HFFc6 (cell line): ENCODE measurements at places on chromosomes 2 and 18.
A peak's percentile ranks its signal among the peaks of the same experiment; 100 is the strongest.

DNA sequence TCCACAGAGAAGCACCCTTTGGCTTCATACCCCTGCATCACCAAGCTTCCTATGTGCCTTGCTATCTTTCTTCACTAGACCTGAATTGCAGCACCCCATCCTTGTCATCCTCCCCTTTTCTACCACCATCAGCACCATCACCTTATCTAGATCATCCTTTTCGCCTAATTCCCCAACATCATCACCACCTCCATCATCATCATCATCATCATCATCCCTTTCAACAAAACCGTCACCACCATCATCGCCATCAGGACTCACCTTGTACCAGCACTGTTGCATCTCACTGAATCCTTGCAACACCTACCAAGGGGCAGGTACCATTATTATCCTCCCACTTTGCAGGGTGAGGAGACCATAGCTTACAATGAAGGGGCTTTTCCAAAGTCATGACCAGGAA is 10.8 kb upstream of the ECEL1 start:
- DNase-seq: no peak

DNA sequence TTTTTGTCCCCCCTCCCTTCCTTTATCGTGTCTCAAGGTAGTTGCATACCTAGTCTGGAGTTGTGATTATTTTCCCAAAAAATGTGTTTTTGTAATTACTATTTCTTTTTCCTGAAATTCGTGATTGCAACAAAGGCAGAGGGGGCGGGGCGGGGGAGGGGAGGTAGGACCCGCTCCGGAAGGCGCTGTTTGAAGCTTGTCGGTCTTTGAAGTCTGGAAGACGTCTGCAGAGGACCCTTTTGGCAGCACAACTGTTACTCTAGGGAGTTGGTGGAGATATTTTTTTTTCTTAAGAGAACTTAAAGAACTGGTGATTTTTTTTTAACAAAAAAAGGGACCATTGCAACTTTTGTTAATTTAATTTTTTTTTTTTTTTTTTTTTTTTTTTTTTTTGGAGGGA is 2.1 kb downstream of the SOX11 start:
- no peak for DNase-seq

DNA sequence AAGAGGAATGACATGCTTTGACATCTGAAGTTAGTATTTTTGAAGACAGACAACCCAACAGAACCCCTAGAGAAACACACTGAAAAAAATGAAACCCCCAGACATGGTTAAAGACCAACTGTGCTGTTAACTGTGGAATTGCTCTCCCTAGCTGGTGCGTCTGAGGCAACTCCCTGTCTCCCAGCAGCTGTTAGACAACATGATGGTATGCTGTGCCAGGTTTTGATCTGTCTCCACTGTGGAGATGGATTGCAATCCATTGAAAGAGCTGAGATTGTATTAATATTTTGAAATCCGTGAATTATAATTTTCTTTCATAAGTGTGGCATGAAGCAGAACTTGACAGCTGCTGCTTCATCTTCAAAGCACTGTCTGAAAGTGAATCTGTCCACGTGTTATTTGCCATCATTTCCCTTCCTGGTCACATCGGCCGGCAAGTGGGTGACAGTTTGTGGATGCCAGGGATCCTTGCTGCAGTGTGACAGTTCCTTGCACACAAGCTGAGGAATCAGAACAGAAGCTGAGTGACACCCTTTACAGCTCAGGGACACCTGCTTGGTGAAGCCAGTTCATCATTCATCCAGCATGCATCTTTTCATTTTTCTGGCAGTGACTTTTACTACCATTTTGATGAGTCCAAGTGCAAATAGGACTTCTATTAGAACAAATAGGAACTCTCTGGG is 58.2 kb upstream of the ACSL3 start:
- DNase-seq: no peak

DNA sequence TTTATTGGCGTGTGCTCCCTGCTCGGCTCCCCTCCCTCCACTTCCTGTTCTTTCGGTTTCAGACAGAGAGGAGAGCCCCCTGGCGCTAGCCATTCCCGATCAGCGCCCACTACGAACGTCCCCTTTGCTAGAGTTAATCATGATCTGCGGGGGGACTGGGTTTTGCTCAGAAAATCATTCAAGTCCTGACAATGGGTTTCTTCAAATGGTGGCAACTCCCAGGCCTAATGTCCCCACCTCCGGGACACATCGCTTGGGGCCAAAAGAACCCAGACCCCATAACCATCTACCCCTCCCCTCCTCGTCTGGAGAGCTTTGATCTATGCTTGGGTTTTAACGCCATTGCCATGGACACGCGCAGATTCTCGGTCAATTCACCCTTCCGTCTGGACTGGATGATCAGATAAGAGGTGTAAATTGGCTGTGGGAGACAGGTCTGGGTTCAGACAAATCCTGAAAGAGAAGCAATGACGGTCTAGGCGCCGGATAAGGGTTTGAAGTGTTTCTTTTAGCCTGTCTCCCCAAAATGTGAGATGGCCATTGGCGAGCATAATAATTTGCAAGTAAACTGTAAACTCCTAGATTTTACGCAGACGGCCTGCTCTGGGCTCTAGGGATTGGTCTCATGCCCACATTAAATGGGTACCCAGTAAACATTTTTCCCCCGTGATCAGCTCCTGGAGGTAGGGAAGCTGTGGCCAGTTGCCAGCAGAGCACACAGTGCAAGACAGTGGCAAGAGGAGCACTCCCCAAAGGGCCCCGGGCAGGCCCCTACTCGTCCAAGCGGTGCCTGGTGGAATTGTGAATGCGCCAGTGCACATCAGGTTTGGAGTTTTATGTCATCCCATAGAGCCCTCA is 4.7 kb downstream of the NRP2 start:
- no peak for DNase-seq

GRCh38 chr2:142130111-142131009 is 456 bp downstream of the LRP1B start:
- no peak for DNase-seq

GRCh38 chr2:98601532-98602132 is 6.7 kb downstream of the COA5 start:
- peak; percentile 32 for DNase-seq

- DNase-seq: peak; percentile 66
Measured at GRCh38 chr18:23837591-23837990, 148.3 kb downstream of the LAMA3 start.

DNA sequence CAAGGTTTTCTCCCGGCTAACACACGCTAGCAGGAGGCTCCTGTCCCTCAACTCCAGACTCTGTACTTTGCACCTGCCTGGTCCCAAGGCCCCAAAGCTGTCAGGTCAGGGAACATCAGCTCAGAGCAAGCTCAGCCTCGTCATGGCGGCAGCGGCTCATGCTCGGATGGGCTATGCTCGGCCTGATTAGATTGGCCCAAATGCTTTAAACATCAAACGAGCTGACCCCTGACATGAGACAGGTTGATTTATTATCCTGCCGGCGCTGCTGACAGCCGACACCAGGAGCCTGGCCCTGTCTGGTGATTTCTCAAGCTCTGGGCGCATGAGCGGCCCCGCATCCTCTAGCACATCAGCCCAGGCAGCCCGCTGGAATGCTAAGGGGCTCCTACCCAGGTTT is 436.4 kb downstream of the EIPR1 start:
- DNase-seq: no peak

- DNase-seq: no peak
Measured at GRCh38 chr2:182619276-182619675, 96.8 kb upstream of the DNAJC10 start.

DNA sequence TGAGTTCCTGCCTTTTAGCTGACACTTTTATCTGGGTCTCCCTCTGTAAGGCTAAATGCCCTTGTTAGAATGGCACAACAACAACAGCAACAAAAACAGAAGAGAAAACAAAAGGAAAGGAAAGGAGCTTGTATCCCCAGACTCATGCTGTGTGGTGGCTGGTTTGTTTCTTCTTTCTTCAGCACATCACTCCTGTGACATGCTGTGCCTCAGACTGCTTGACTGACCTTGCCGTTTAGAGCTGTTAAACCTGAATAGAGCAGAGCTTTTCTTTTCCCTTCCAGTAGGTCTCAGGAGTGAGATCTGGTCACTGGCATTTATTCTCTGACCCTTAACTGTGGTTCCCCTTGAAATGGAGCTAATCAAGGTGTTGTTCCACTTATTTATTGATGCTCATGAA is 18.9 kb downstream of the GALNT13 start:
- no peak for DNase-seq

DNA sequence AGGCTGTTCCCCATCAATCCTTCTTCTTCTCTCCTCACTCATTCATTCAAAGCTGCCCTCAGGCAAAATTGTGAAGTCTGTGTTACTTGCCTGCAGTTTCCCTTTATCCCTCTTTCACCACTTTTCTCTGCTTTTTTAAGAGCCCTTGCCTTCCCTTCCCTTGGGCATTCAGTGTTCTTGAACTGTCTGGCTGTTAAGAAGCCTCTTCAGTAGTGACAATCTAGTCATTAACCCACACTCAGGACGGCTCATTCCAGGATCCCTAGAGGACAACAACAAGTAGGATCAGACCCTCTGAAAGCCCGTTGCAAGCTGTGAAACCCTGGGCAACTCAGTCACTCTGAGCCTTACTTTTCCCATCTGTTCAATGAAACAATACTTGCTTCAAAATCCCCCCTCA is 615.7 kb downstream of the EPHA4 start:
- no peak for DNase-seq

DNA sequence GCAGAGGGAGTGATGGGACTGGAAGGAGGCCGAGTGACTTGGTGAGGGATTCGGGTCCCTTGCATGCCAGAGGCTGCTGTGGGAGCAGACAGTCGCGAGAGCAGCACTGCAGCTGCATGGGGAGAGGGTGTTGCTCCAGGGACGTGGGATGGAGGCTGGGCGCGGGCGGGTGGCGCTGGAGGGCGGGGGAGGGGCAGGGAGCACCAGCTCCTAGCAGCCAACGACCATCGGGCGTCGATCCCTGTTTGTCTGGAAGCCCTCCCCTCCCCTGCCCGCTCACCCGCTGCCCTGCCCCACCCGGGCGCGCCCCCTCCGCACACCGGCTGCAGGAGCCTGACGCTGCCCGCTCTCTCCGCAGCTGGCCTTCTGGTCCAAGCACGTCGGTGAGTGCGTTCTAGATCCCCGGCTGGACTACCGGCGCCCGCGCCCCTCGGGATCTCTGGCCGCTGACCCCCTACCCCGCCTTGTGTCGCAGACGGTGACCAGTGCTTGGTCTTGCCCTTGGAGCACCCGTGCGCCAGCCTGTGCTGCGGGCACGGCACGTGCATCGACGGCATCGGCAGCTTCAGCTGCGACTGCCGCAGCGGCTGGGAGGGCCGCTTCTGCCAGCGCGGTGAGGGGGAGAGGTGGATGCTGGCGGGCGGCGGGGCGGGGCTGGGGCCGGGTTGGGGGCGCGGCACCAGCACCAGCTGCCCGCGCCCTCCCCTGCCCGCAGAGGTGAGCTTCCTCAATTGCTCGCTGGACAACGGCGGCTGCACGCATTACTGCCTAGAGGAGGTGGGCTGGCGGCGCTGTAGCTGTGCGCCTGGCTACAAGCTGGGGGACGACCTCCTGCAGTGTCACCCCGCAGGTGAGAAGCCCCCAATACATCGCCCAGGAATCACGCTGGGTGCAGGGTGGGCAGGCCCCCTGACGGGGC is 4.6 kb downstream of the PROC start:
- no peak for DNase-seq

DNA sequence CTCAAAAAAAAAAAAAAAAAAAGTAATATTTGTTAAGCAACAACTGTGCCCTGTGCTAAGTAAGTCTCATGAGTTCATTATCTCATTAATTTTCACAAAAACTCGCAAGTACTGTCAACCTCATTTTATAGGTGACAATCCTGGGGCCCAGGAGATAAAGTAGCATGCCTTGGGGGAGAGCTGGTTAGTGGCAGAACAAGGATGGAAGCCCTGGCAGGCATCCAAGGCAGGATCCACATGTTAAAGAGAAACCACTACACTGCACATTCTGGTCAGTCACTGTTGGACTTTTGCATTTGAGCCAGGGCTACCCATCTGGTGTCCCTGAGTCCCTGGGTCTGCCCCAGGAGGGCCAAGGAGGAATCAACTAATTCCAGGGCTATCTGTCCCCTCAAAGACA is 54.6 kb downstream of the ZFP36L2 start:
- peak; percentile 20 for DNase-seq

GRCh38 chr2:183037074-183037552 is 1.1 kb downstream of the NCKAP1 start:
- DNase-seq: peak; percentile 18

- no peak for DNase-seq
Measured at GRCh38 chr2:144234542-144234871, 285.4 kb downstream of the ZEB2 start.

- DNase-seq: no peak
Measured at GRCh38 chr2:157319795-157320194, 5.8 kb downstream of the ERMN start.

- peak; percentile 67 for DNase-seq
Measured at GRCh38 chr2:111072220-111072871, 48.4 kb upstream of the BCL2L11 start.

GRCh38 chr2:46196871-46197462 is 100.2 kb upstream of the EPAS1 start:
- no peak for DNase-seq

- DNase-seq: no peak
Measured at GRCh38 chr18:22143347-22144340, 25.7 kb upstream of the GATA6 start.

GRCh38 chr2:162746310-162746709 is 92.3 kb downstream of the KCNH7 start:
- DNase-seq: no peak

DNA sequence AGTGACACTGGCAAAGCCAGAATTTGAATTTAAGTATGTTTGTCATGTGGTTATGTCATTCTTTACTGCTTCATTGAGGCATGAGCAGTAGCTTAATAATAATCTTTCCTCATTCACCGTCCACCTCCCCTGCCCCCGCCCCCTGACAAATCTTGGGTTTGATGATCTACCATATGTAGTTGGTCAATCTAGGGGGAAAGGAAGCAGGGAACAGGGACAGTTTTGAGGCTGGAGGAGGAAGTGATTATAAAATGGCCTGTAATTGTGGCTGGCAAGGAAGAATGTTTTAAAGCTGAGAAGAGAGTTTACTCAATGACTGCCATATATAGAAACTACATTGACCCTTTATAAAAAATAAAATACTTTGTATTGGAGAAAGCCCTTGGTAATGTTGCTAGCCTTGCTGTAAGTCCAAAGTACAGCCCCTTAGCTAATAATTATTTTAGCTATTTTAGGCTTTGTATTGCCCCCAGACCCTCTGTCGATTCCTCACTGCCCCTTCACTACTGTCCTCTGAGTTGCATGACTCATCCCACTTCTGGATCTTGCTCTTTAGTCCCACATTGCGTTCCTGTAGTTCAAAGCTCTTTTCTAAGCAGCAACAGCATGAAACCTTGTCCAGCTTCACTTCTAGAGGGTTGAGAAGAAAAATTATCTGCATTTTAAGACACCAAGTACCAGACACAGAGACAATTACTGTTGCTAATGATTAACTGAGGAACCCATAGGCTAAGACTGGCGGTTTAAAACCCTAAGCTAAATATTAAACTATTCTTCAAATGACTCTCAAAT is 38.4 kb downstream of the PELI1 start:
- no peak for DNase-seq

DNA sequence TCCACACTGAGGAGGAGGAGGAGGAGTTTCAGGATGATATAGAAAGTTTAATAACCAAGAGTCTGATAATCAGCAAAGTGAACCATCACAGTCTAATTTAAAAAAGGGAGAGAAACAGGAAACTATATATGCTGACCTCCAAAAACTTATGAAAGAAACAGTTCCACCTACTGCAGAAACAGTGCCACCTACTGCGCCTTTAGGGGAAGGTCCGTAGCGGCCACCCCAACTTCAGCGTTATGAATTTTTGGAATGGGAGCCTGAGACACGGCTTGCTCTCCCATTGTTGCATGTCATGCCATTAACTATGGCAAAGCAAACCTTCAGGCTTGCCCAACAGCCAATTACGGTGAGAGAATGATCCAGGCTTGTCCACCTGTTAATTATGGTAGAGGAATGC is 1719.2 kb upstream of the LRRTM1 start:
- DNase-seq: no peak

- no peak for DNase-seq
Measured at GRCh38 chr2:45904267-45904945, 252.9 kb downstream of the PRKCE start.
